Vagina (tissue), 2 donors: ENCODE measurements at places on chromosomes 11 and 22. TPM values are rescaled to one million over a fixed set of nuclear protein-coding genes. Genes with fewer than 3 reads are reported as not detected.
A peak's percentile ranks its signal among the peaks of the same experiment; 100 is the strongest.

GRCh38 chr11:122304973-122305372, 189.0 kb upstream of the BLID start:
- no peaks in the 10 kb centered on the region for H3K27me3 ChIP-seq
- H3K27ac ChIP-seq, result peak overlapping the region; percentile 21
- no peak for DNase-seq
- H3K4me1 ChIP-seq, result peaks cover 8% of the 10 kb centered on the region
- no peaks in the 10 kb centered on the region for H3K36me3 ChIP-seq

GRCh38 chr11:2271077-2271326, 614 bp upstream of the ASCL2 start:
- peak overlapping the region; percentile 53 for H3K4me3 ChIP-seq
- H3K36me3 ChIP-seq, result no peaks in the 10 kb centered on the region
- H3K27me3 ChIP-seq, result peaks cover 7% of the 10 kb centered on the region
- peak; percentile 72 for DNase-seq
- H3K27ac ChIP-seq, result no peak overlapping the region

GRCh38 chr11:74004759-74005615, 3.9 kb downstream of the UCP3 start:
- no peak overlapping the region for H3K4me3 ChIP-seq
- no peaks in the 10 kb centered on the region for H3K27me3 ChIP-seq
- DNase-seq, result no peak
- H3K27ac ChIP-seq, result no peak overlapping the region
- H3K36me3 ChIP-seq, result no peaks in the 10 kb centered on the region

- no peak for DNase-seq
- H3K36me3 ChIP-seq, result no peaks in the 10 kb centered on the region
- H3K4me3 ChIP-seq, result no peak overlapping the region
- H3K27me3 ChIP-seq, result no peaks in the 10 kb centered on the region
These were observed 126.9 kb upstream of the CHORDC1 start for GRCh38 chr11:90349731-90350130.

GRCh38 chr11:72223615-72224563, 678 bp upstream of the INPPL1 start:
- H3K27me3 ChIP-seq, result no peaks in the 10 kb centered on the region
- no peak for DNase-seq
- peaks cover 4% of the 10 kb centered on the region for H3K36me3 ChIP-seq
- H3K27ac ChIP-seq, result peak overlapping the region; percentile 97
- H3K4me1 ChIP-seq, result peaks cover 31% of the 10 kb centered on the region

- H3K4me3 ChIP-seq, result no peak overlapping the region
- no peaks in the 10 kb centered on the region for H3K4me1 ChIP-seq
- H3K27ac ChIP-seq, result no peak overlapping the region
- no peak for DNase-seq
These were observed 37.2 kb downstream of the RPS6KA4 start for GRCh38 chr11:64396079-64396591.

DNA sequence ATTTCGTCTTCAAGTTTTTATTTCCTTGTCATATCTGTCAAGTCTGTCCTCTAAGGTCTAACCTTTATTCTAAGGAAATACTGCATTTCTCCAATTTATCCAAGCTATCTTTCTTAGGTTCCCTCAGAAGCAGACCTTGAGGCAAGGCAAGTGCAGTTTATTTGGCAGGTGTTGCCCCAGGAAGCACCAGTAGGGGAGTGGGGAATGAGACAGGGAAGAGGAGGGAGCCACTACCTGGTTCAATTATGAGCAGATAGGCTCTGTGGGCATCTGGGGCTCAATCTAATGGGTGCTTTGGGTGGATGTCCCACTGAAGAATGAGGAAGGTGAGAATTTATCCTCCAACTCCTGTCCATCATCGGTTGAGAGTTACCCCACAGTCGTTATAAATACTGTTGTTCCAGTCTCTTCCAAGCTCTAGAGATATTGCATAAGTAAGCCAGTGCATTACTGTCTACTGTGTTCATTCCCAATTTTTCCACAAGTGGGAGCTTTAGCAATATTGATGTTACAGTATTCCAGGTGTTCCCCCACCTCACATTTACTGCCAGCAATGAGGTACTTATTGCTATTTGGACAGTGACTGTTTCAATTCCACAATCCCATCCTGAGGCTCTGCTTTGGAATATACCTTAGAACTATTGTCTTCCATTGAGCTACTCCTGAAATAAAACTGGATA, 154.9 kb upstream of the CEP126 start:
- no peaks in the 10 kb centered on the region for H3K36me3 ChIP-seq
- H3K27ac ChIP-seq, result no peak overlapping the region
- H3K4me3 ChIP-seq, result no peak overlapping the region
- H3K27me3 ChIP-seq, result no peaks in the 10 kb centered on the region
- no peak for DNase-seq

Gene C22orf15
- not detected for total RNA-seq

Gene APOA5
- not detected for total RNA-seq
